ENCODE measurements at places on chromosomes 2 and 18. TPM values are rescaled to one million over a fixed set of nuclear protein-coding genes. Genes with fewer than 3 reads are reported as not detected.
A peak's percentile ranks its signal among the peaks of the same experiment; 100 is the strongest.

DNA sequence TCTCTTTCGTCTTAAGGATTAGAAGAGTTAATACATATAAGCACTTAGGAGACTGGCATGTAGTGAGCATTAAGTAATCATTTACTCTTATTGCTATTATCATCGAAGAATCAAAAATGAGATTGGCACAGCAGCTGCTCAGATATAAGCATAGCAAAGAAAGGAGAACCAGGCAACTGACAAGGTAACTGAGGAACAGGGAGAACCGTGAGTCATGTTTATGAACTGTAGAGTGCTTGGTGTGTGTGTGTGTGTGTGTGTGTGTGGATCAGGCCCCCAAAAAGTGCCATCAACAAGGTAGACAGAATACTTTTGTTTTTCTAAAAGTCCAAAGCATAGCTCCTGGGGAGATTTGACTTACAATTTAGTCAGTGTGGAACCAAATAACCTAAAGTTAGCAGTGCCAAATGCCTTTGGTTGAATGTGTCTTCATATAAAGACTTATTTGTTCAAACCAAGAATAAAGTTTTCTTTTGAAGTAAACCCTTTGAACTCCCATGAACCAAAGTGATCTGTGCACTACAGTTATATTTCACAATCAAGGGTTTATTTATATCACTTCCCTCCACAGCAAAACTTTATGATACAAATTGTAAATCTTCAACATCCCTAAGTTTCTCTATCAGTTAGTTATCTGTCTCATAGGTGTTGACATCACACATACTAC, 660.6 kb downstream of the NYAP2 start:
- no peak for DNase-seq

- DNase-seq = no peak
Measured at GRCh38 chr2:239968717-239969116, 56.4 kb downstream of the NDUFA10 start.

DNA sequence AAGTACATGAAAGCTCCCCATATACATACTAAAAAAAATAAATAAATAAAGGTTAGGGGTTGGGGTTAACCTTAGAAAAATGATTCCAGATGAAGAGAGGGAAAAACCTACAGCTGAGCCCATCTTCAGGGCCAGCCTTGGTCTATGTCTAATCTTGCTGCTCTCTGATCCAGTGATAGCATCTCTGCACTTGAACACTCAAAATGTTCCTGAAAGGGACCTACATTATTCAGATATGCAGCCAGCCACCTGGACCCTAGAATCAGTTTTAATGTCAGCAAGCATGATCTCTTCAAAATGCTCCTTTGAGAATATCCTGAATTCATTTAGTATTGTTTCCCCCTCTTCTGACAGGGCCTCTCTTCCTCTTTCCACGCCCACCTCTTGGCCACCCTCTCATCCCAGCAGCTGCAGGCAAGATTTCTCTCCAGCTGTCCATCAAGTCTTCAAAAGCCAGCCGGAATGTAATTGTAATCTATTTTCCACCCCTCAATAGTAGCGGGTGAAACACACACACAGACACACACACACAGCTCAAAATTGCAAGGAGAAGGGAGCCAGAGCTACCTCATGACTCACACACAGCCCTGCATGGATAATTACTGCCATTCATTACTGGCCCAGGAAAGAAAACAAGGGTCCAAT, 135.5 kb downstream of the MYO3B start:
- no peak for DNase-seq

DNA sequence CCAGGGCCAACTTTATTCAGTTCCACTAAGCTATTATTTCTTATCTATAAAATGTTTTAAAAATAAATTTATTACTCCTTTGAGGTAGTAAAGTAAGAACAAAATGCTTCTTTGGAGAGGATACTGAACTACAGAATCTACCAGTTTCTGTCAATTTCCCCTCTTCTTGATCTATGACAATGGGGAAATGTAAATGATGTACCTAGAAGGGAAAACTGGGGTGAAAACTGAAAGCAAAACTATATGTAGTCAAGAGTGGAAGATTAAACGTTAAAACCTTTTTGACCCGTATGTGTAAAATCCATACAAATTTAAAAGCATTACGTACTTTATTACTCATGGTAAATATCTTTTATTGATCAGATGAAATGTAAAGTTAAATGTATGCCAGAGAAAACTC, 1287.8 kb upstream of the TMEFF2 start:
- peak; percentile 52 for DNase-seq

DNA sequence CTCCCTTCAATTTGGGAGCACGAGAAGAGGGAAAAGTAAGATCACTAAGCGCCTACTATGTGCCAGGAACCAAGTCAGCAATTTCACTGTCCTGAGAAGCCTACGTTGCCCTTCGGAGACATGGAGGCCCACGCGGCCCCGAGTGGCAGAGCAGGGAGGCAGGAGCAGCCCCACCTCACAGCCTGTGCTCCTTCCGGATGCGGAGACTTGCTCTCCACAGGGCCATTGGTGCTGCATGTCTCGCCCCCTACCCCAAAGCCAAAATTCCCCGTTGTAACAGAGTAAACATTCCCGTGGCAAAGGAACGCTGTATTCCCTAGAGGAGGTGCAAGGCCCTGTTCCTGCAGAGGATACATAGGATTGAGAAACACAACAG, 4.5 kb downstream of the SLC14A2 start:
- no peak for DNase-seq

DNA sequence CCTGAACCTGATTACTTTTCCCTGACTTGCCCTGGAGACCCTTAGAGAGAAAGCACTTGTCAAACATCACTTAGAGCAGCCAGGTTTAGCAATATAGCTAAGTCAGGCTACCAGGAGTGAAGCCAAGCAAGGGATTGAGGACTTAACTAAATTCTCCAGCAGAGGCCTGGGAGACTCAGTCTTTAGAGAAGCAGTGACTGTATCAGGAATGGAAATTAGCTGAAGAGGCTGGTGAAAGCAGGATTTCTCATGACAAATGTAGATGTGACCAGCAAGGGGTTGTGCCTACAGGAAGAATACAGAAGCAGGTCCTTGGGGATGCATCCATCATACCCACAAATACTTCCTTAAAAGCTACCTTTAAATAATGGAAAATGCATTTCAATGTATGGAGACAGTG, 368.9 kb upstream of the MEIS1 start:
- no peak for DNase-seq

GRCh38 chr2:231612109-231612455, 19.4 kb downstream of the TEX44 start:
- DNase-seq = no peak

DNA sequence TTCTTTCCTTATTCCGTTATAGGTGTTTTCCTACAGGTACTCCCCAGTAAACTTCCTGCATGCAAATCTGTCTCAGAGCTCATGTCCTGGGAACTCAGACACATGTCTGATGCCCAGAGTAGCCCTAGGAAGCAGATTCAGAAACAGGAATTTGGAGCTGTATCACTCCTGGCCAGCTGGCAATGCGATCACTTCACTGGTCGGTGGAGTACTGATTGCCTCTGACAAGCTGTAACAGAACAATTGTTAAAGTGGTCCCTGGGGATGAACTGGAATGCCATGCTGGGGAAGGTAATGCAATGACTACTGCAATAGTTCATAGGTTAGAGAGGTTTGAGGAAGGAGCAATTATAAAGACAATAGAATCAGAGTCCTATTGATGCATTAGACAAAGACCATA, 131.6 kb upstream of the DOCK10 start:
- DNase-seq = no peak

DNA sequence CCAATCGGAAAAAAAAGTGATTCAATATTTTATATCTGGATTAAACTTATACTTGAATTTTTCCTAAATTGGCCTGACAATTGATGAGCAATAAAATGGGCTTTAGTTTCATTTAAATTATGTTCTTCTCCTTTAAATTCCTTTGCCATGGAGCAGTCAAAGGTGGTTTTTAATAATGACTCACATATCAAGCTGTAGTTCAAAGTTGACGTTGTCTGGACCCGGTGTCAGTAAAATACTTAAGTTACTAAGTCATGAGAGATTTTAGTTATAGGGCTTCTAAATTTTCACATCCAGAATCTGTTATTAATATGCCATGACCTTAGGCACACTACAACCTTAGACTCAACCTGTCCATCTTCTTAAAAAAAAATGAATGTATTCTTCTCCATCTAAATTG, 62.5 kb downstream of the CDH2 start:
- no peak for DNase-seq

- no peak for DNase-seq
Measured at GRCh38 chr2:18599509-18600254, 10.3 kb upstream of the NT5C1B start.

DNA sequence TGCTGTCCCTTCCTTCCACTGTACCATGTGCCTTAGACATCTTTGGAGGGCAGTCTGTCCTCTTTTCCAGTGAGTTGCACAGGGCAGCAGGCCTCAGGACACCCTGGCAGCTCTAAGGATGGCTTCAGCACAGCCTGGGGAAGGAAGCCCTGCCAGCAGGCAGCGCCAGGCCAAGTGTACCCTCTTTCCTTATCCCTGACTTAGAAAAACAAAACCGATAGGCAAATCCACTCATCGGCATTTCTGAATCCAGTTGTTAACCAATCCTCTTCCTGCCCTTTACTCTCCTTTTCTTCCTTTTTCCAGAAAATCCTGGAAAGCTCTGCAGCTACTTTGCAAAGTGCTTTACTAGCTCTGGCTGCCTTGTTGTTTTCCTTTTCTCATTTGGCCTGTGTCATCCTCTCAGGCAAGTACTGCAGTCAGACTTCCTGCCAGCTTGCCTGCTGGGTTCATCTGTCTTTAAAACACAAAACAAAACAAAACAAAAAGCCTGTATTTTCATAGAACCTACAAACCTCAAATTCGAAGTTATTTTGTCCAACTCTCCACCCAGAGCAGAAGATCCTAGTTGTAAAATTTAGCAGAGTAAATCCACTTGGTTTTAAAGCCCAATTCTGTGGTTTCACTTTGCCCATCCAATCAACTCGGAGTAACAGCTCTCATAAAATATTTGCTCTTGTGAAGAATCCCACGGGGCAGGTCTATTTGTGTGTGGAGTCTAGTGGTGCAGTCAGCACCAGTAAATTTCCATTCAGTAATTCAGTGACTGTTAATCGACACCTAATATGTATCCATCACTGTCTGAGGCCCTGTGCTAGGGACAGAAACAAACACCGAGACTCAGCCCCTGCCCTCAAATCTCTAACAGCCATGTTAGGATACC, 45.2 kb downstream of the PCBP1 start:
- DNase-seq = peak; percentile 77

GRCh38 chr2:161166538-161167409, 6.5 kb downstream of the TANK start:
- DNase-seq = peak; percentile 56

EHD3 gene
- polyA plus RNA-seq = 7.9 TPM

INO80B gene
- polyA plus RNA-seq = 30.4 TPM

HK2 gene
- polyA plus RNA-seq = 13.0 TPM

CNDP1 gene
- polyA plus RNA-seq = 0.12 TPM

ABHD1 gene
- 2.7 TPM for polyA plus RNA-seq
